ENCODE measurements at places on chromosomes 13 and 19.

GRCh38 chr13:27339299-27339698 is 68.7 kb downstream of the RASL11A start:
- no peak overlapping the region for H3K4me3 ChIP-seq
- peak; percentile 62 for DNase-seq
- H3K27ac ChIP-seq, result no peak overlapping the region
- no peaks in the 10 kb centered on the region for H3K36me3 ChIP-seq

GRCh38 chr19:49999371-50000010 is 25.7 kb downstream of the VRK3 start:
- no peak for DNase-seq
- no peak overlapping the region for H3K4me3 ChIP-seq
- H3K4me1 ChIP-seq, result peaks cover 28% of the 10 kb centered on the region

- no peak for DNase-seq
- H3K27ac ChIP-seq, result peak overlapping the region; percentile 66
- peak overlapping the region; percentile 95 for H3K4me3 ChIP-seq
- H3K4me1 ChIP-seq, result peaks cover 47% of the 10 kb centered on the region
- peaks cover 50% of the 10 kb centered on the region for H3K36me3 ChIP-seq
- no peaks in the 10 kb centered on the region for H3K27me3 ChIP-seq
These were observed 2.7 kb downstream of the LPAR6 start for GRCh38 chr13:48410199-48410598.

- peaks cover 7% of the 10 kb centered on the region for H3K4me1 ChIP-seq
- no peaks in the 10 kb centered on the region for H3K36me3 ChIP-seq
- H3K27ac ChIP-seq, result no peak overlapping the region
- no peak overlapping the region for H3K4me3 ChIP-seq
These were observed 4.6 kb upstream of the EPS8L1 start for GRCh38 chr19:55071129-55071502.

DNA sequence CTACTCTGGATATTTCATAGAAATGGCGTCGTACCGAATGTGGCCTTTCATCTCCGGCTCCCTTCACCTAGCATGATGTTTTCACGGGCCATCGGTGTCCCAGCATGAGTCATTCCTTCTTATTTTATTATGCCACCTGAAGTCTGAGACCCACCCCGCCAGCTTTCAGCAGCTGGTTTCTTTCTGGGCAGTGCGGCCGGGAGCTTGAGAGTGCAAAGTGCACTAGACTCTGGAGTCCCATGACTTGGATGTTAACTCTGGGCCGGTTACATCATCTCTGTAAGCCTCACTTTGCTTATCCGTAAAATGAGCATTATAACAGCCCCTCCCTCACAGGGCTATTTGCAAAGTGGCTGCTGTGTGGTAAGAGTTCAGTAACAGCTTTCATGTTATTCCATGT is 5.8 kb upstream of the KMT5C start:
- H3K36me3 ChIP-seq, result no peaks in the 10 kb centered on the region
- no peak overlapping the region for H3K27ac ChIP-seq
- H3K27me3 ChIP-seq, result peaks cover 25% of the 10 kb centered on the region
- DNase-seq, result no peak
- no peak overlapping the region for H3K4me3 ChIP-seq

GRCh38 chr13:106348075-106348840 is 187.2 kb downstream of the EFNB2 start:
- H3K27me3 ChIP-seq, result peaks cover 36% of the 10 kb centered on the region
- no peaks in the 10 kb centered on the region for H3K36me3 ChIP-seq
- no peak overlapping the region for H3K4me3 ChIP-seq
- H3K27ac ChIP-seq, result no peak overlapping the region
- H3K4me1 ChIP-seq, result no peaks in the 10 kb centered on the region

GRCh38 chr19:38081547-38082255 is 142.3 kb downstream of the DPF1 start:
- peaks cover 8% of the 10 kb centered on the region for H3K4me1 ChIP-seq
- H3K36me3 ChIP-seq, result peaks cover 2% of the 10 kb centered on the region
- no peaks in the 10 kb centered on the region for H3K27me3 ChIP-seq
- no peak for DNase-seq

DNA sequence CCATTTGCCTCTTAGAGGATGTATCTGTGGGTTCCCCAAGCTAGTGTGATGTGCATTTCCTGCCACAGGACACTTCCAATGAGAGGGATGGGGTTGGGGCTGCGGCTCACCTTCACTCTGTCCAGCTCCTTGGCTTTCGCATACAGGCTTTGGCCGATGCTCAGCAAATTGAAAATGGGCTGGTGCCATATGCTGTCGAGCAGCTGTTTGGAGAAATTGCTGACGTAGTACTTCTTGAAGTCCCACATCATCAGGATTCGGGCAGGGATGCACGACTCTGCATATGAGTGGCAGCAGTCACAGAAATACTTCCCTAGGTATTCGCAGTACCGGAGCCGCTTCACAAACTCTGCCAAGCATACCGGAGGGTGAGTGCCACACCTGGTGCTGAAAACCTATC is 37.0 kb downstream of the RUBCNL start:
- H3K27me3 ChIP-seq, result no peaks in the 10 kb centered on the region
- DNase-seq, result no peak
- peaks cover 23% of the 10 kb centered on the region for H3K36me3 ChIP-seq
- no peak overlapping the region for H3K4me3 ChIP-seq
- H3K4me1 ChIP-seq, result peaks cover 14% of the 10 kb centered on the region

GRCh38 chr19:6947745-6948144 is 60.4 kb downstream of the ADGRE1 start:
- H3K36me3 ChIP-seq, result peaks cover 6% of the 10 kb centered on the region
- H3K27me3 ChIP-seq, result peaks cover 11% of the 10 kb centered on the region
- H3K4me3 ChIP-seq, result peak overlapping the region; percentile 16
- peak; percentile 85 for DNase-seq

GRCh38 chr13:112065867-112066623 is 904 bp upstream of the SOX1 start:
- DNase-seq, result no peak
- H3K27me3 ChIP-seq, result peaks cover 72% of the 10 kb centered on the region
- no peak overlapping the region for H3K4me3 ChIP-seq
- H3K27ac ChIP-seq, result peak overlapping the region; percentile 53
- H3K4me1 ChIP-seq, result no peaks in the 10 kb centered on the region

- H3K27me3 ChIP-seq, result no peaks in the 10 kb centered on the region
- peak; percentile 46 for DNase-seq
- H3K4me1 ChIP-seq, result peaks cover 26% of the 10 kb centered on the region
- H3K36me3 ChIP-seq, result peaks cover 57% of the 10 kb centered on the region
These were observed 53.3 kb downstream of the PARP4 start for GRCh38 chr13:24459234-24459633.

- H3K27me3 ChIP-seq, result no peaks in the 10 kb centered on the region
- H3K4me3 ChIP-seq, result no peak overlapping the region
- H3K27ac ChIP-seq, result no peak overlapping the region
- H3K36me3 ChIP-seq, result no peaks in the 10 kb centered on the region
These were observed 1251.0 kb upstream of the PCDH9 start for GRCh38 chr13:68481130-68481529.

GRCh38 chr19:35256566-35256965 is 7.8 kb downstream of the LSR start:
- H3K4me1 ChIP-seq, result peaks cover 2% of the 10 kb centered on the region
- H3K4me3 ChIP-seq, result no peak overlapping the region
- H3K27ac ChIP-seq, result no peak overlapping the region
- no peaks in the 10 kb centered on the region for H3K27me3 ChIP-seq
- H3K36me3 ChIP-seq, result peaks cover 5% of the 10 kb centered on the region

GRCh38 chr19:33157906-33158305 is 26.0 kb downstream of the WDR88 start:
- peaks cover 5% of the 10 kb centered on the region for H3K36me3 ChIP-seq
- H3K4me1 ChIP-seq, result peaks cover 39% of the 10 kb centered on the region
- no peak for DNase-seq
- no peak overlapping the region for H3K4me3 ChIP-seq

DNA sequence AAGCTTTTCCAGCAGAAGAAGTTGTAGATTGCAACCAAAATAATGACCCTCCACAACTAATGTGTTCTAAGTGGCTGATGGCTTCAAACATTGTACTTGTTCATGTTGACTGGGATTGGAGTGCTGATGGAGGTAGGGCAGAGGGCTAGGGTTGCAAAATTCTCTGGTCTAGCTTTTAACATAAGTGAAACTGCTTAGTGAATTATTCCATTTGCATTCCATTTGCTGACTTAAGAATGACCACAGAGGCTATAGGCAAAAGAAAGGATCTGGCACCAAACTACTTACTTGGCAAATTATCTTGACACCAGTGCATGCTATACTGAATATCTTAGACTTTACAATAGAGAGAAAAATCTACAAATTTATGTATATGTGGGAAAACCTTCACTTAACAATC is 287.0 kb downstream of the FGF9 start:
- no peak for DNase-seq
- H3K27me3 ChIP-seq, result no peaks in the 10 kb centered on the region
- H3K36me3 ChIP-seq, result peaks cover 3% of the 10 kb centered on the region
- H3K4me1 ChIP-seq, result no peaks in the 10 kb centered on the region
- H3K27ac ChIP-seq, result no peak overlapping the region

DNA sequence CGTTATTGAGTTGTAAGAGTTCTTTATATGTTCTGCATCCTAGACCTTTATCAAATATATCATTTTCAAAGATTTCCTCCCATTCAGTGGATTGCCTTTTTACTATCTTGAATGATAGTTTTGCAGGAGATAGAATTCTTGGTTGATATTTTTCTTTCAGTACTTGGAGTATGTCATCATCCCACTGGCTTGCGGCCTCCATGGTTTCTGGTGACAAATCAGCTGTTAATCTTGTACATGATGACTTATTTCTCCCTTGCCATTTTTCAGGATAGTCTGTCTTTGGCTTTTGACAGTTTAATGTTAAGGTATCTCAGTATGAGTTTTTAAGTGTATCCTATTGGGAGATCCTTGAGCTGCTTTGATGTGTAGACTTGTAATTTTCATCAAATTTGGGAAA is 8.5 kb downstream of the ZNF557 start:
- no peaks in the 10 kb centered on the region for H3K4me1 ChIP-seq
- no peak for DNase-seq
- no peaks in the 10 kb centered on the region for H3K27me3 ChIP-seq
- H3K27ac ChIP-seq, result no peak overlapping the region

GRCh38 chr19:55720214-55720746 is 17.9 kb downstream of the NLRP9 start:
- peaks cover 6% of the 10 kb centered on the region for H3K27me3 ChIP-seq
- no peaks in the 10 kb centered on the region for H3K4me1 ChIP-seq
- no peak for DNase-seq
- no peak overlapping the region for H3K4me3 ChIP-seq
- no peak overlapping the region for H3K27ac ChIP-seq

DNA sequence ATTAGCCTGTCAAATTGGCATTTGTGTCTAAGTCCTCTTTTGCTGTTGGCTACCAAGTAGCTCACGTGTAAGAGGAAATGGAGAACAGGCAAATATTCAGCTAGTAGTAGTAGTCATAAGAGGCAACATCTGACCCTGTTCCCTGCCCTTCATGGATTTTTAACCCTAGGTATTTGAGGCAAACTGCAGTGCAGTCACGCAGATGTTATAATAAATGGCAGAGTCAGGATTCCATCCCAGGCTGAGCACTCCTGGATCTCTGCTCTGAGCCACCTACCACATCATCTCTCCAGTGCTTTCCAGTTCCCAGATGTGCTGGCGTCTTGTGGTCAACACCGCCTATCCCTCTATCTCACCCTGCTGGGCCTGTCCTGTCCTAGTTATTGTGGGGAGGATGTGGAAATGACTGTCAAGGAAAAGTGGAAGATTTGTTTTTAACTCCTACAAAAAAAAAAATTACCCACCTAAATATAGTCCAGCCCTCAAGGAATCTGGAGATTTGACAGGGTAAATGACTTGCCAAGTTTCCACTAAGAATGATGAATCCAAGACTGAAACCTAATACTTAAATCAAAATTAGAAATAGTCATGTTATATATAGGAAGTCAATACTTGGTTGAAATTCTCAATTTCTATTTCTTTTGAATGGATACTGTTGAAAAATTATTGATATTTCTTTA is 322.9 kb downstream of the GPC6 start:
- no peak overlapping the region for H3K27ac ChIP-seq
- no peaks in the 10 kb centered on the region for H3K27me3 ChIP-seq
- H3K36me3 ChIP-seq, result no peaks in the 10 kb centered on the region
- no peak for DNase-seq
- no peak overlapping the region for H3K4me3 ChIP-seq
- H3K4me1 ChIP-seq, result no peaks in the 10 kb centered on the region

DNA sequence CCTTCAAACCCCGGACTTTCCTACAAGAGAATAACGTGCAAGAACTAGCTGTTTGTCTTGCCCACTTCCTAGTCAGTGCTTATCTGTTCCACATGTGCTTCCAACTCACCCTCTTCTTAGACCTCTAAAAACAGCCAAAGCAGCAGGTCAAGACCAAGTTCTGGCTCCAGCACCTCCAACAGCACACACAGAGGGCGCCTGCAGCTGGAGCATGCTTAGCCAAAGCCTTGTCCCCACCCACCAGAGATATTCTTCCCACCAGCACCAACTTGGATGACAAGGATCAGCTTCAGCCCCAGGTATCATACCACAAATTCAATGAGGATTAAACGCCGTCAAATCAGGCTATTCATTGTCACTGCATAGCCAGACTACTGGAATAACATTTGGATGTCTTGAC is 17.9 kb downstream of the RCBTB1 start:
- no peaks in the 10 kb centered on the region for H3K27me3 ChIP-seq
- DNase-seq, result no peak
- no peak overlapping the region for H3K27ac ChIP-seq
- no peak overlapping the region for H3K4me3 ChIP-seq
- H3K4me1 ChIP-seq, result peaks cover 30% of the 10 kb centered on the region

DNA sequence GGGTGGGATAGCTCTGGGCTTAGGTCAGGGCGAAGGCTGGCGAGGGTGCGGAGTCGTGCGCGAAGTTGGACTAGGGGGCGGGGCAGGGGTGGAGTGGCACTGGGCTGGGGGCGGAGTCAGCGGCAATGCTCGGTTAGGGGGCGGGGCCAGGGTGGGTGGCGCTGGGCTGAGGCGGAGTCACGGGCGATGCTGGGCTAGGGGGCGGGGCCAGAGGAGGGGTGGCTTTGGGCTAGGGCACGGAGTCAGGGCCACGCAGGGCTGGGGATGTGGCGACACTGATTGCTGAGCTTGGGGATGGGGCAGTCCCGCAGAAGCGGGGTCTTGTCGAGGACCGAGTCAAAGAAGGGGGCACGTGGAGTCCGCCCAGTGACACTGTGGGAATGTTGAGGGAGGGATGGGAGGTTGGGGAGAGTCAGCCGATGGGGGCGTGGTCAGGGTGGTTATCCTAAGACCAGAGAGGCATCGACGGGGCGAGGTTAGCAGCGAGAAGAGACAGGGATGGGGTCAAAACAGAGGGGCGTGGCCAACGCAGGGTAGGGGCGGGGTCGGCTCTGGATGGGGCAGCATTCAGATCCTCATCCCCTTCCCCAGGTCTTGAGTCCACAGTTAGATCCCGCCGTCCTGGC is 8.7 kb downstream of the HOMER3 start:
- H3K27ac ChIP-seq, result no peak overlapping the region
- H3K27me3 ChIP-seq, result peaks cover 13% of the 10 kb centered on the region
- H3K4me1 ChIP-seq, result peaks cover 5% of the 10 kb centered on the region
- peaks cover under 1% of the 10 kb centered on the region for H3K36me3 ChIP-seq
- peak overlapping the region; percentile 25 for H3K4me3 ChIP-seq

DNA sequence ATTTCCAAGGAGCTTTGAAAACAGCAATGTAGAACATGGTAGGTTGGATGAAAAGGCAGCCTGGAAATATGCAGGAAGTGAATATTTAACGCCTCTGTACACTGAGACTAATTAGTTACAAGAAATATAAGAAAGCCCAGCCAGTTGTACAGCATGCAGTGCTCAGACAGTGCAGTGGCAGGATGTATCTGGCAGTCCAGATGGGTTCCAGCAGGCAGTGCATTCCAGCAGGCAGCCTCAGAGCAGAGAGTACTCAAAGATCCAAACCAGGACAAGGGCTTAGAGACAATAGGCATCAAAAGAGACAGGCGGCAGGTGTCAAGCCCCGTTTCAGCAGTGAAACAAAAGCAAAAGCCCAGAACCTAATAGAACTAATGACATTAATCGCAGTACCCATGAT is 2776.3 kb downstream of the PCDH9 start:
- no peaks in the 10 kb centered on the region for H3K36me3 ChIP-seq
- H3K4me1 ChIP-seq, result no peaks in the 10 kb centered on the region
- H3K27me3 ChIP-seq, result no peaks in the 10 kb centered on the region
- no peak for DNase-seq
